SK-N-DZ (cell line): ENCODE measurements at places on chromosomes 1 and 21.

GRCh38 chr1:230270185-230270558, 156.0 kb downstream of the PGBD5 start:
- DNase-seq, result no peak

- DNase-seq, result peak; percentile 24
Observed at GRCh38 chr1:61141288-61142042, 59.1 kb downstream of the NFIA start.

DNA sequence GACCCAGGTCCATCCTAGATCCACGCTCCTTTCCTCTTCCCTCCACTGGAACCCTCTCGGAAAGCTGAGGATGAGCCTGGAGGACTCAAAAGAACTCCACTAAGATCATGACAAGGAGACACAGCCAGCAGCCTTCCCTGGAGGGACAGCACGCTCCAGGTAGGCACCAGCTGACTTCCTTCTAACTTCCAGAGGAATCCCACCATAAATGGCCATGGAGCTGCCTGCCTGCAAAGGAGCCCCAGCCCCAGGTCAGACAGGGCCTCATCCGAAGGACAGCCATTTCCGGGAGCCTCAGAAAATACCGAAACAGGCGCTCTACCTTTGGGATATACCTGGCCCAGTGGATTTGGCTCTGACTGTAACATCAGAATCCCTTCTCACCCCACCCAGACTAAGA, 4.1 kb downstream of the SH3BP5L start:
- DNase-seq, result no peak

- DNase-seq, result no peak
Observed at GRCh38 chr1:96633695-96634094, 87.9 kb upstream of the PTBP2 start.

DNA sequence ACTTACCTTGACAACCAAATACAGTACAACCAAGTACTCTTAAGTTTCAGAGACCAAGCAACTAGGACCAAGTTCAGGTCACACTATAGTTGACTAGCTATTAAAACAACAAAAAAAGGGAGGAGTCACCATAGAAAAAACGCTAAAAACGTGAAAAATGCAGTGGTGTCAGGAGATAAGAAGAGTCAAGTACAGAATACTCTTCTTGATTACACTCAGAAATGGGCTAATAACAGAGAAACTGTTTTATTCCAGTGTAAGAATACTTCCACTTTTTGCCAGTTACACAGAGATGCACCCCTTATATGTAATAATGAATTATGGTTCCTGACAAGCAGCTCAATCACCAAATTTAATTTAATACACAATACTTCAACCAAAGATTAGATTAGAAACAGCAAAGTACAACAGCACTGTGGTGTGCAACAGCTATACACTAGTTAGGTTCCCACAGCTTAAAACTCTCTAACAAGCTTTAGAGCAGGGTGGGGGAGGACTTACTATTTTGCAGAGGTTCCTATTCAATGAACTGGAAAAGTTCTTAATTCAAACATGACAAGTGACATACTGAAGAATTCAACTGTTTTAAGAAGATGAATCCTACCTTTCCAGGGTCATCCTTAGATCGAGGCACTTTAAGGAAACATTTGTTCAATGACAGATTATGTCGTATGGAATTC, 70.4 kb downstream of the FOXJ3 start:
- DNase-seq, result no peak

DNA sequence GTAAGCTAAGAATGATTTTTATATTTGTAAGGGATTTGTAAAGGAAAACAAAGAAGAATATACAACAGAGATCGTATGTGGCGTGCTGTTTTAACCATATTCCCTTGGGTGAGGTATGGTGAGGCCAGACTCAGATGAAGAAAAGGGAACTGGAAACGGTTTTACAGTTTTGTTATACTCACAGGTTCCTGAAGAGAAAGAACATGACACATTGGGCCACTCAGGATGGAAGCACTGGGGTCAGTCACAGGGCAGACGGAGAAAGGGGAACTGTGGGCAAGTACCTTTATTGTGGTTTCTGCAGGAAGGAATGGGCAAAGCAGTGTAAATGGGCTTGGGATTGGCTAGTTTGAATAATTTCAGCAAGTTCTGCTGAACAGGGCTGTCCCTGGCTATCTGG, 177.4 kb downstream of the LBR start:
- no peak for DNase-seq

DNA sequence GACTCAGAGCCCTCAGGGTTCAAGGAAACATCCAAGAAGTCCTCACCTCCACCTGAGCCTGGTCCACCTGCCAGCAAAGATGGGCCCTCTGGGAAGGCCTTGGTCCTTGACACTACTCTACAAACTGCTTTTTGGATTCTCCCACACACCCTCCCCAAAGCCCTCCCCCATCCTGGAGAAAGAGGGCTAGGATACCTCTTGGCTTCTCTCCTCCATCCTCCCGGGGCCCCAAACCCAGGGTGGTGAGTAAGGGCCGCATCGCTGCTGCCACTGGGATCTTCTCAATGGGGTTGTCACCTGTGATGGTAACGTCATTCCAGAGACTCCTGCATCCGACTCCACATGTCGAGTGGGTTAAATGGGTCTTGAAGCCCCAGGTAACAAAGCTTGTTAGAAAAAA, 26.6 kb downstream of the MATN1 start:
- DNase-seq, result no peak

GRCh38 chr1:192973202-192973601, 86.0 kb downstream of the UCHL5 start:
- DNase-seq, result no peak

DNA sequence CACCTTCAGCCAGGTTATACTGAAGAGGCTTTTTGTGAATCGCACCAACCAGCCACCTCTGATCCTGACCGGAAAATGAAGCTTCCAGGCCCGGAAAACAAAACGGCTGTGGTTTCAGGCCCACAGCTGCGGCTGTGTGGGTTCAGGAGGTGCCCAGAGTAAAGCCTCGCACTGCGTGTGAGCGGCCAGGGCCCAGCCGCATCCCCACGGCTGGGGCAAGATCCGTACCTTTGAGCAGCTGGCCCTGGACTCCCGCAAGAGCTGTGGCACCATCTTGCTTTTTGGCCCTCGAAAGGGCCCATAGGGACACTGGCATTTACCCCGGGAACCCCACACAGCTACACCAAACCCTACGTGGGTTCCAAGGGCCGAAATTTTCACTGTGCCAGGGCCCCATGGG, 63.0 kb downstream of the GLUL start:
- no peak for DNase-seq

DNA sequence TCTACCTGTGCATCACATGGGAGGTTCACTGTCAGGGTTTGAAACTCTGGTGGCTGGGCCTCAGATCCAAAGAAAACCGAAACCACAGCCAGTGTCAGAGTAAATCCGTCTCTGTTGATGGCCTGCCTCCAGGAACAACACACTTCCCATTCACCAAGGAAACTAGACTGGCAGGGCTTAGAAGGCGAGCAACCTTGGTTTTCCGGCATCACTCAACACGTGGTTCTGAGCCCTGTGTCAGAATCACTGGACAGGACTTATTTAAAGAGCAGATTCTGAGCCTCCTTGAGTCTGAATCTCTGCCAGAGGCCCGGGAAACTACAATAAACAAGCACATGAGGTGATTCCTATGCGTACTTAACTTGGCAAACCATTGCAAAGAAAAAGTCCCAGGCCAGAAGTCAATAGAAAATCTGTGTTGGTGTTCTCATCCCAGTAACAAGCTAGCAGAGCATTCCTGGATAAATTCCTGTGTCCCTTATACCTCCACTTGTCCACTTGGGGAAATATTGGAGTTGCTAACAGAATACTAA, 70.0 kb downstream of the KCTD3 start:
- no peak for DNase-seq

DNA sequence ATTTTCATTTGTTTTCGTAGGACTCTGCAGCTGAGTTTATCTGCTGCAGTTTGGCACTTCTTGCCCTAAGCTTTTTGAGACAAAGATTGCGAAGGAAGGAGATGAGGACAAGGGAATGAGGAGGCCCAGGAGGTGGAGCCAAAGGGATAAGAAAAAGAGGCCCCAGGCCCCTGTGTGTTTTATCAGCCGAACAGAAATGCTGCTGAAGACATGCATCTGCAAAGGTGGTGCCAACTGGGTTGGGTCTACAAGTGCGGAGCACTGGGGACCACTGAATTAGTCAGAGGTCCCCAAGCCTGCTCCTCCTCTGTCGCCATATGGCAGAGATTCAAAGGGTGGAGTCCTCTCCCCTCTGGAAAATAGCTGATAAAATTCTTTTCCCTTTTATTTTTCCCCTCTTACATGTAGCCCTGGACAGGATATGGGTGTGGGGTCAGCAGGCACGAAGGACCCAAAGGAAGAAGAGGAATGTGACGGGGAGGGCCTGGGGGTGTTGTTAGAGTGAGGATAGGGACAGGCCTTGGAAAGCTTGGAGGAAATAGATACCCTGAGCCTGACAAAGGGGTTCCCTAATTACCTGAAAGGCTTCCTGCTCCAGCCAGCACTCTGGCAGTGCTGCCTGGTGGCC, 2.7 kb downstream of the CD34 start:
- no peak for DNase-seq

DNA sequence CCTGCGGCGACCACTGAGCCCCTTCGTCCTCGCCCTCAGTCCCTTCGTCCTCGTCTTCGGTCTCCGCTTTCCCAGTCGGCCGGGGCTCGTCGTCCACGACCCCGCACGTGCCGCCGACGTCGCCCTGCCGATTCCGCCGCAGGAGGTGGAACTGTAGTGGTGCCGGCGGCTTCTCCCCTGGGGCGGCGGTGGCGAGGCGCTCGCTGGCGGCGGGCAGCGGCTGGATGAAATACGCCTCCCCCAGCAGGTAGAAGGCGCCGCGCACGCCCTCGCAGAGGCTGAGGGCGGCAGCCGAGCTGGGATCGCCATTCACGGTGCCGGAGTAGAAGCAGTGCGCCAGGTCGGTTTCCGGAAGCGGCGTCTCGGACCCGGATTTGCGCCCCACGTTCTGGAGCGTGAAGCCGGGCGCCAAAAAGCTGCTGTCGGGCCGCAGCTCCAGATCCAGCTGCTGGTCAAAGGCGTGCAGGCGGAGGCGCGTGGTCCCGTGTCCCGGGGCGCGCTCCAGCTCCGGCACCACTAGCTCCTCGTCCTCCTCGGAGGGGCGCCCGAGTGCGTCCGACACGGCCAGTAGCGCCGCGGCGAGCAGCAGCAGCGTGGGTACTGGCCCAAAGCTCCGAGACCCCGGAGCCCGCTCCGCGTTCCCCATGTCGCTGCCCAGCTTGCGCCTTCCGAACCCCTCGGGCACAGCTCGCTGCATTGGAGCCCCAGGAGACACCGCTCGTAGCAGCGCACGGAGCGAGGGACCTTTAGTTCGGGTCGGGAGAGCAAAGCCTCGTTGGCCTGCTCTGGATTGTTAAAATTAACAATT, 747 bp downstream of the ADAMTS1 start:
- peak; percentile 57 for DNase-seq

GRCh38 chr1:152325111-152325510, at the start of gene FLG:
Gene FLG (minus strand): TSS chr1:152325239. CDS start chr1:152315456, 9,783 bp downstream.
- DNase-seq, result no peak

- peak; percentile 67 for DNase-seq
Observed at GRCh38 chr1:100459358-100460114, 78.4 kb upstream of the GPR88 start.

GRCh38 chr1:89734442-89734841, 86.4 kb upstream of the LRRC8D start:
- no peak for DNase-seq

GRCh38 chr1:39525366-39526165, 34.1 kb downstream of the BMP8A start:
- no peak for DNase-seq

GRCh38 chr1:36481091-36481490, 1.6 kb downstream of the CSF3R start:
- no peak for DNase-seq

- no peak for DNase-seq
Observed at GRCh38 chr1:166980818-166981217, 5.5 kb upstream of the ILDR2 start.

- no peak for DNase-seq
Observed at GRCh38 chr1:180893614-180894013, 19.1 kb upstream of the KIAA1614 start.

- DNase-seq, result no peak
Observed at GRCh38 chr1:240134596-240134995, 42.9 kb downstream of the FMN2 start.

DNA sequence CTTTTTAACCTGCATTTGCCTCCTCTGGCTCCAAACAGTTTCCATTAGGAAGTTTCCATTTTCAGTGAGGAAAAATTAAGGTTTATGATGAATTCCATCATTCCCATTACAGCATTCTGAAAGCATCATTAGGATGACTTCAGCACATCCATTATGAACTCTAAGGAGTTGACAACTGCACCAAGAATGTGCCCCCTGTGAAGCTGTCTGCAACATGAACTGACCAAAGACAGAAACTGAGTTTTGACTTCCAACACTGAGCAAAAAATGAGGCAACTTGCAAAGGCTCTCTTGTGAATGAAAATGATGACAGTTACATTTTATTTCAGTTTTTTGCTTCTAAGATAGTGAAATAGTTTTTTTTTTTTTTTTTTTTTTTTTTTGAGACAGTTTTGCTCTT, 18.3 kb upstream of the KCNE1 start:
- DNase-seq, result no peak

GRCh38 chr1:22662986-22663408, 10.0 kb downstream of the C1QB start:
- no peak for DNase-seq

DNA sequence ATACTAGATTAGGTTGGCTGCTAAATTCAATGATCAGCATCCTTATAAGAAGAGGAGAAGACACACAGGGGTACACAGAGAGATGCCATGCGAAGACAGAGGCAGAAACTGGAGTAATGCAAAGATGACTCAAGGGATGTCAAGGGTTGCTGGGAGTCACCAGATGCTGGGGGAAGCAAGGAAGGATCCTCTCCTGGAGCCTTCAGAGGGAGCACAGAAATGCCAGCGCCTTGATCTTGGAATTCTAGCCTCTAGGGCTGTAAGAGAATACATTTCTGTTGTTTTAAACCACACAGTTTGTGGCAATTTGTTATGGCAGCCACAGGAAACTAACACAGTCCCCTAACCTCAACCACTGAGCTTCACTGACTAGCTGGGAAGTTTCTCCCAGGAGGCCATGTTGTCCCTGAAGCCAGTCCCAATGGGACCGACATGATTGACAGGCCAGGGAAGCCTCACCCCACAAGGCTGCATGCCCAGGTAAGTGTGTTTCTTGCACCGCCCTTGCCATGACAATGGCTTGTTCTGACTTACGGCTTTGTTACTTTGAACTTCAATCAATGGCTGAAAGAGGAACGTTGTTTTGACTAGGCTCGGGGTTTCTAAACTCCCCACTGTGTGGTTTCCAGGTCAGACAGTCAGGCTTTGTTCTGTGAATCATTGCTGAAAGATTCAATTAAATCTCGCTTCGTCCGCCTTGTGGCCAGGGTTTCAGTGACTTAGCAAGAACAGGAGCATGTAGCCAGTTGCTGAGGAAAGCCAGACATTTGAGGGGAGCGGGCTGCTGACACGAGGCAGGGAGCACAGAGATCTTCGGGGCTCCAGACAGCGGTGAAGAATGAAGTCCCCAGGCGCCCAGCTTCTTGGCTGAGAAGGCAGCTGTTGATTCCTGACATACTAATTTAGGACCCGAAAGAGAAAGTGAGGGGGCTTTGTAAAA, 62.3 kb downstream of the RUNX1 start:
- DNase-seq, result no peak

GRCh38 chr1:230415405-230416132, 10.6 kb downstream of the PGBD5 start:
- DNase-seq, result no peak

GRCh38 chr1:9317591-9318417, 25.1 kb downstream of the SPSB1 start:
- no peak for DNase-seq

GRCh38 chr21:16554503-16554902, 824.7 kb downstream of the USP25 start:
- no peak for DNase-seq
